ENCODE measurements at places on chromosomes 11 and 22.

GRCh38 chr11:76859708-76860227, 950 bp upstream of the ACER3 start:
- DNase-seq = no peak

DNA sequence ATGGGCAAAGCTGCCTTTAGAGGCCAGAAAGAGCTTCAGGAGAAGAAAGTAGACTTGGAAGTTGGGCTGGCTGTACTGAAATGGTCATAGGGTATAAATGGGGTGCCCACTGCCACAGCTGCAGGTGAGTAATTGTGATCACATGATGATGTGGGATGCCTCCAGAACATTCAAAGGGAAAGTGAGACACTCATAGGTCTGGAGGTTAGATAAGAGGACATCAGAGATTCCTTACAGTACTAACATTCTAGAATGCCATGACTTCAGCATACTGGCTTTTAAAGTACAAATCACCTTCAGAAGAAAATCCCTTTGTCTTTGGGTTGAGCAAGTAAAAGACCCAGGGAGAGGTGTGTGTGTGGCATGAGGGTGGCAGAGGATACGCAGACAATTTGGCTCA, 419.2 kb downstream of the TENM4 start:
- DNase-seq = no peak

DNA sequence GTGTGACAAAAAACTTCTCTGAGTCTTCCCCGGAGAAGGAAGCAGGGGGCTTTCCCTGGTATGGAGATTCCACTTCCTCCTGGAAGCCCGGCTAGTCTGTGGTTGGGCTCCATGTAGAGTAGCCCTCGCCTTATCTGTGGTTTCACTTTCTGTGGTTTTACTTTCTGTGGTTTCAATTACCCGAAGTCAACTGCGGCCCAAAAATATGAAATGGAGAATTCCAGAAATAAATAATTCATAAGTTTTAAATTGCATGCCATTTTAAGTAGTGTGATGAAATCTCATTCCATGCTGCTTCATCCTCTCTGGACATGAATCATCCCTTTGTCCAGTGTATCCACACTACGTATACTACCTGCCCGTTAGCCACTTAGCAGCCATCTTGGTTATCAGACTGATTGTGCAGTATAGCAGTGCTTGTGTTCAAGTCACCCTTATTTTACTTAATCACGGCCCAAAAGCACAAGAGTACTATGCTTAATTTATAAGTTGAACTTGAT, 275.0 kb upstream of the SESN3 start:
- no peak for DNase-seq

GRCh38 chr11:126607374-126607773, 251.9 kb downstream of the ST3GAL4 start:
- DNase-seq = no peak

DNA sequence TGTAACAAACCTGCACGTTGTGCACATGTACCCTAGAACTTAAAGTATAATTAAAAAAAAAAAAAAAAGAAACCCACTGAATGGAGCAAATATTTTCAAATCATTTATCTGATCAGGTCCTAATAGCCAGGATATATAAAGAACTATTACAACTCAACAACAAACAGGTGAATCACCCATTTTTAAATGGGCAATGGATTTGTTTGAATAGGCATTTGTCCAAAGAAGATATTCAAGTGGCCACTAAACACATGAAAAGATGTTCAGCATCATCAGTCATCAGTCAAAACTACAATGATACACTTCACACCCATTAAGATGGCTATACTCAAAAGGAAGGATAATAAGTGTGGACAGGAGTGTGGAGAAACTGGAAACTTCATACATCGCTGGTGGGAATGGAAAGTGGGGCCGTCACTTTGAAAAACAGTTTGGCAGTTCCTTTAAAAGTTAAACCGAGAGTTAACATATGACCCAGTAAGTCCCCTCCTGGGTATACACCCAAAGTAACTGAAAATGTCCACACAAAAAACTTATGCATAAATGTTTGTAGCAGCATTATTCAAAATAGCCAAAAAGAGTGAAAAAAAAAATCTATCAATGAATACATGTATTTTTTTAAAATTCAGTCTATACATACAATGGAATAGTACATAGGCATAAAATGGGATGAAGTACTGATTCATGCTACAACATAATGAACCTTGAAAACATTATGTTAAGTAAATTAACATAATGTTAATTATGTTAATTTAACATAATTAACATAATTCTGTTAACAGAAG, 53.1 kb downstream of the ARRB1 start:
- no peak for DNase-seq

- no peak for DNase-seq
Observed at GRCh38 chr22:30056015-30056414, 24.2 kb upstream of the HORMAD2 start.

GRCh38 chr11:116225784-116226585, 546.8 kb downstream of the BUD13 start:
- DNase-seq = no peak

DNA sequence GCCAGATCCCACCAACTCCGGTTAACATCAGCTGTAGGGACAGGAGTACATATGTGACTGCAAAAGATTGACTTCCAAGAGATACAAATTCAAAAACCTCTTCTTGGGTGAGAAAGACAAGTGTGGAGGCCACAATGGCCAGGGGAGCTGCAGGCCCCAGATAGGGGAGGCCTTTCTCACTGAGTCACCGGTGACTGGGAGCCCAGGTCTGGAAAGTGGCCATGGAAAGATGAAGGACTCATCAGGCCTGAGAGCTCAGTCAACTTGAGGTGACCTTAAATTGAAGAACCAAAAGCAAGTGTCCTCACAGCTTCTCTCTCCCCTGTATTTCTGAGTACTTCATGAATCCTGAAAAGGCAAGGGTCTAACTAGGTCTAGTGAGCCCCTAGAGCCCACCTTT, 90.4 kb upstream of the CLPB start:
- DNase-seq = no peak

- DNase-seq = no peak
Observed at GRCh38 chr11:113384551-113384950, 3.0 kb upstream of the ANKK1 start.

- DNase-seq = no peak
Observed at GRCh38 chr11:109784536-109784935, 308.7 kb upstream of the ZC3H12C start.

- no peak for DNase-seq
Observed at GRCh38 chr11:58829786-58830185, 14.7 kb downstream of the GLYATL2 start.

GRCh38 chr11:117900720-117901440, 24.4 kb upstream of the FXYD6 start:
- DNase-seq = no peak
